ENCODE measurements at places on chromosomes 7 and 10.

- peak; percentile 63 for DNase-seq
Measured at GRCh38 chr7:80783678-80784327, 135.0 kb downstream of the SEMA3C start.

DNA sequence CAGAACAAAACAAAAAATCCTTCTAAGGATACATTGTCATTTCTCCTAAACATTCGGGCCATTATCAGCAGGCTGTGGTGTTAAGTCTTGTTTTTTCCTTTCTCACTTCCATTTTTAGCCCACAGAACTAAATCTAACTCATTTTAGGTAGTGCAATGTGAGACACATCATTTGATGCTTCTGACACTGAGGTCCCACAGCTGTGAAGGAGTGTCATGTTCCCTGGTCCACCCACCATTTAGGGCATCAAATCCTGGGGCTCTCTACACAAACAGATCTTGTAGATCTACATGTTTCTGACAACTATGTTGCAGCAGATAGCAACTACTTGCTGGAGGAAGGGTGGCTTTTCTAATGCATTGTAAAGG is 232.5 kb upstream of the IGFBP3 start:
- no peak for DNase-seq

- peak; percentile 54 for DNase-seq
Measured at GRCh38 chr10:99329554-99330346, 594 bp downstream of the CNNM1 start.

GRCh38 chr10:110648692-110649346 is 4.7 kb downstream of the RBM20 start:
- DNase-seq, result no peak

DNA sequence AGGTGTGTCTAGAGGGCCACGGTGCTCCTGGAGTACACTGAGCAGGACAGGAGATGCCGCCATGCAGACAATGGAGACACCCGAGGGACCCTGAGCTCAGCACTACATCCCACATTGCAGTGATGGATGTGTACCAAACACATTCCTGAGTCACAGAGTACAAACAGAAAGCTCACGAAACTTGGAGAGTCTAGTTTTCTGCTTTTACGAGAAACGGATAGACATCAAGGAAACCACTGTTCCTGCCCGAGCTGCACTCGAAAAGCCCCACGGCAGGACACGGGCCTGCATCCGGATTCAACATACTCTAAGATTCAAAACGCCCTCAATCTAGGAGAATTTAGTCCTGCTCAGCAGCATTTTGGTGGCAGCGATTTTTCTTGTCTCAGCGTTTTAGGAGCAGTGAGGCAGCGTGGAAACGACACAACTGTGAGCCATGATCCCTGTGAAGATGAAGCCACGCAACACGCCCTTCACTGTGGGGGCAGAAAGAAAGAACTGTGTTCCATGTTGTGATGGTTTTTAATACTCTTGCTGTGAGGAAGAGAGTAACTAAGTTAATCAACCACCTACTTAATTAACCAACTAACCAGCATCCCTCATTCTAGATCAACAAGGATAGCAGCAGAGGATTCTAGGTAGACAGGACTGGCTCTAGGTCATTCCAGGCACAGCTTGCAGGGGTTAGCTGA is 3.2 kb downstream of the TNS3 start:
- no peak for DNase-seq

- DNase-seq, result peak; percentile 87
Measured at GRCh38 chr7:7564323-7564780, 2.3 kb upstream of the MIOS start.

GRCh38 chr7:133186060-133186459 is 66.8 kb upstream of the EXOC4 start:
- no peak for DNase-seq

DNA sequence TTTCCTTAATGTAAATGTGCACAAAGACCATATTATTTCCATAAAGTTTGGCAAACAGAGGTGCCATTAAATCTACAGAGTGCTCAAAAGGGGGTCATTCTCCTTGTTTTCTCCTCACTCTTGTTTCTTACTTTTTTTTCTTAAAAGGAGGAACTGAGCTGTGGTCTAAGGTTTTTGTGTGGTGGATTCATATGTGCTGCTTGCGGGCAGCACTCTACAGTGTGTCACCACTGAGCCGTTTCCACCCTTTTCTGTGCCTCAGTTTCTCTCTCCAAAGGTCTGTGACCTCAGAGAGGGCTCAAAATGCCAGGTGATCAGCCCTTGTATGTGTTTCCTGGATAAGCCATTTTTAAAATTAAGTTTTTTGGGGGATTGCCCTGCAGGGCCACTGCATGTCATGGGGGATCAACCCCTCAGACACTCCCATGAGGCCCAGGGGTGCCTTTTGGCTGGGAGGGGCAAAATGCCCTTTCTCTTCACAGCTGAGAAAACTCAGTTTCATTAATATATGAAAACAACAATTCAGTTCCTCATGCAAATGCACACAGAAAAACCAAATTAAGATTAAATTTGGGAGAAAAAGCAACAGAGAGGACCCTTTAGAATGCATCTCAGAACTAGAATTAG is 56.9 kb upstream of the VOPP1 start:
- DNase-seq, result no peak

DNA sequence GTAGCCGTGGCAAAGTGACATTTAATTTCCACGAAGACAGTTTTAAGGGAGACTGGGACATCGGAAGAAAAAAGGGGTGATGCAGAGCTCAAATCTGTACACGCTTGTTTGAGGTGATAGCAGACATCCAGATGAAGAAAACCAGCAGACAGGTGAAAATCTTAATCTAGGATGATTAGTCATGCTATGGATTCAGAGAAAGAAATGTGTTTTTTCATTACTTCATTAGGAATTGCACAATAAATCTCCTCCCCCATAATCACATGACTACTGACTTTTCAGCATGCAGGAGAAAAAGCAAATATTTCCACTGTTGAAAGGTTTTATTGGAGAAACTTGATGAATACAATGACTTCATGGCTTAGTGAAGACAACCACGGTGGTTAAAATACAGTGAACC is 2.5 kb downstream of the NUDT5 start:
- DNase-seq, result peak; percentile 68

DNA sequence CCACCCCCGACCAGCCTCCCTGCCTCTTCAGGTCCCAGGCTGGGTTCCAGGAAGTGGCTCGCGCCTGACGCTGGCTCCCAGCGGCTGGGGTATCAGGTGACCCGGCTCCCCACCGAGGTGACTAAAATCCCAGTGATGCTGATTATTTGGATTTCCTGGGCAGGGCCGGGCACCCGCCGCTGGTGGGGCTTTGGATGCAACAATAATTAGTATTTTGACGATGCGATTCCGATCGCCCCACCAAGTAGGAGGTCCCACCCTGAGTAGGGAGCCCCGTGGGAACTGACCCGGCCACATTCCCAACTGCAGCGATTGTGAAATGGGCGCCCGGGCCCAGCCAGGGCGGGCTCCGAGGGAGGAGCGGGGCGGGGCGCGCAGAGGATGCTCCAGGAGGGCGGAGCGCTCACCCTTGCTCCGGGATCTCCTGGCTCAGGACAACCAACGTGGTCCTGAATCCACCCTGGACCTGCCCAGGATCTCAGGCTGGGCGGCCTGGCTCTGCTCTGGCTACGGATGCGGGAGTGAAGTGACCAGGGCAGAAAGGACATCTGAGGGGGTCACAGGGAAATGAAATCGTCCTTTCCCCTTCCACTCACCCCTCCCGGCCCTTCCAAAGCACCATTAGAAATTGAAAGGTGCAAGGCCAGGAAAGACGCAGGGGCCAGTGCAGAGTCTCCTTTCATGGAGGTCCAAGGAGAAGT is 32.6 kb downstream of the DUSP5 start:
- peak; percentile 88 for DNase-seq

GRCh38 chr10:74822101-74822500 is 4.3 kb upstream of the KAT6B start:
- DNase-seq, result no peak

GRCh38 chr7:69748530-69748929 is 150.3 kb downstream of the AUTS2 start:
- peak; percentile 40 for DNase-seq

DNA sequence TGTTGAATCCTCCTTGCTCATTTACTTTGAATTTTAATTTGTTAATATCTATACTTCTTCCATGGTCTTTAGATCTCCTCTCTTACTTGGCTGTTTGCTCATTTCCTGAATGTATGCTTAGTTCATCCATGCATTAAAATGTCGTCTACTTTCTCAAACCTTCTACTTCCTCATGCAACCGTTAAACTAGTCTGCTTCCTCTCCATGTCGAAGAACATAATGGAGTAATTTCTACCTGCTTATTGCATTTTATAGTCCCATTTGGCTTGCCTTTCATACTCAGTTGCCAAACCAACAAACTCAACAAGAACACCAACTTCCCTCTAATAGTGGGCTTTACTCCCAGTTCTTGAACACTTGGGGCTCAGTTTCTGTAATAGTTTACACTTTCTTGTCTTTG is 43.8 kb upstream of the SEMA3D start:
- DNase-seq, result no peak

DNA sequence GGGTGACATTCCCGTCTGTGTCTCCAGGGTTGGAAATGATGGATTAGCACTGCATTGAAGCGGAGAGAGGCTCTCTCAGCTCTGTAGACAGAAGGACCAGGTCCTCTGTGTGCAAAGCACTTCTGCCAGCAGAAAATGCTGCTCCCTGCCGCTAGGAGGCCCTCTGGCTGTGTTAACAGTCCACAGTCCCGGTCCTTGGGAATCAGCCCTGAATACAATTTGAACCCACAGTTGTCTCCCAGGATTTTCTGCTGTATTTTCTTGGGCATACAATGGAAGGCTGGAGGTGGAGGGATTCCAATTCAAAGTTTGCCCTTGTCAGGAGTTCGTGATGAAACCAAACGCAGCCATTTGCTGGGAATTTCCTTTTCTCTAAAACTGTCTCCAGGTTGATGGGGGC is 205.2 kb downstream of the GLRX3 start:
- DNase-seq, result no peak

DNA sequence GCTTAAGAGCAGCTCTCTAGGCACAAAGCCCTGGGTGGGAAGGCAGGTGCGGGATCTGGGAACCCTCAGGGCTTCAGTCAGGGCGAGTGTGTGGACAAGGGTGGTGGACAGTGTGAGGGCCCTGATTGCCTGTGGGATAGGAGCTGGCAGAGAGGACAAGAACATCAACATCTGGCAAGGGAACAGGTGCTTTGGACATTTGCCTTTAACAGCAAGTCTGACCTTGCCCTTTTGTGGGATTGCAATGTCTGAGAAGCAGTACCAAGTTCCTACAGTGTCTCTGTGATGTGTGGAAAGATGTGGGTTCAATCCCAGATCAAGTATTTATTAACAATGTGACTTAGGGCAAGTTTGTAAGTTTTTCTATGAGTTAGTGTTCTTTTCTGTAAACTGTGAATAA is 46.7 kb downstream of the TFAM start:
- DNase-seq, result no peak

DNA sequence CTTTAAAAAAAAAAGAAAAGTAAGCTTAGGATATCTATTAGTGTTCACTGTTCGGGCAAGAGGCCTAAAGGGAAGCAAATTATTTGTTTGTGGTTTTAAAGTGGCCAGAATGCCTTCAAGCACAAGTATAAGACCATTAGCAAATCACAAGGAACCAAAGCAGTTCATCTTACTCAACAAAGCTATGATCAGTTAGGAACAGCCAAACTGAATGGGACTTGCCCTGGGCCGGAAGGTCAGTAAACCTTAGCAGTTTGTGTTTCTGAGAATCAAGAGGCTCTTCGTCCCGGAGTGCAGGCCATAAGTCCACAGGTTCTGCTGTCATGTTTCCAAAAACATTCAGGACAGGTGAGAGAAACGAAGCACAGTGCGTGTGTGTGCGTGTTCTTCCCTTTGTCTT is 4.5 kb downstream of the FBXW4 start:
- no peak for DNase-seq

GRCh38 chr7:107958764-107959526 is 44.0 kb downstream of the LAMB1 start:
- peak; percentile 78 for DNase-seq

DNA sequence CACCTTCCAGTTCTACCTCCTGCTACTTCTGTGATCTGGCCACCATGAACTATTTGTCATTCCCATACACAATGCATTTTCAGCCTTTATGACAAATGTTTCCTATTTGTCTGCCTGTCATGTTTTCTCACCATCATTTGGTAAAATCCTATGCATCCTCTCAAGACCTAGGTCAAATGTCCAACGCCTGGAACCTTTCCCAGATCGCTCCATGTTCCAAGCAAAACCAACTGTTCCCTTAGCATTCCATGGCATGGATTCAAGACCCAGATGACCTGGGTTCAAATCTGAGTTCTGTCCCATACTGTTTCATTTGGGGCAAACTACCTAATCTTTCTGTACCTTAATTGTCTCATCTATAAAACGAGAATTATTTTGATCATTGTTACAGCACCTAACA is 98.9 kb downstream of the USP6NL start:
- no peak for DNase-seq

DNA sequence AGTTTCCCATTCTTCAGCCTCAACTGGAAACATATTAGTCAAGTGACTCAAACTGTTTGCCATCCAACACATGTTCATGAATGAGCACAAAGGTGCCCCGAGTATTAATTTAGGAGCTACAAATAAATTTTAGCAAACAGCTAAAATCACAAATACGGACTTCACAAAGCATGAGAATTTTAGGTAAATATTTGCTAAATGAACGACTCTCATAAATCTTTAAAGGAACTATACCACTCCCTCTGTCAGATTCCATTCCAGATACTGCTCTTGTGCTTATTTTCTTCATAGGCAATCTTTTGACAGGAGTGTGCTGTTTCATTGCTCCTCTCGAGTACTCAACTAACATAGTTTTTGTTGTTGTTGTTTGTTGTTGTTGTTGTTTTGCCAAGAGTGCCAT is 330.9 kb downstream of the PARD3 start:
- no peak for DNase-seq

DNA sequence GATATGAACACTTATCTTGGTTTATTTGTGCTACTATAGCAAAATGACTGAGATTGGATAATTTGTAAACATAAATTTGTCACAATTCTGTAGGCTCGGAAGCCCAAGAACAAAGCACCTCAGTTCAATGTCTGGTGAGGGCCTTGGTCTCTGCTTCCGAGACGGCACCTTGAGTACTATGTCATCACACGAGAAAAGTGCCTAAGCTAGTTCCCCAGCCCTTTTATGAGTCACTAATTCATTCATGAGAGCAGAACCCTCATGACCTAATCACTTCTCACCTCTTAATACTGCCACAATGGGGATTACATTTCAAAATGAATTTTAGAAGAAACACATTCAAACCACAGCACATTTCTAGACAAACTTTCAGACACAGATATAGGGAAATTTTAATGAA is 52.0 kb upstream of the PRSS1 start:
- DNase-seq, result no peak

DNA sequence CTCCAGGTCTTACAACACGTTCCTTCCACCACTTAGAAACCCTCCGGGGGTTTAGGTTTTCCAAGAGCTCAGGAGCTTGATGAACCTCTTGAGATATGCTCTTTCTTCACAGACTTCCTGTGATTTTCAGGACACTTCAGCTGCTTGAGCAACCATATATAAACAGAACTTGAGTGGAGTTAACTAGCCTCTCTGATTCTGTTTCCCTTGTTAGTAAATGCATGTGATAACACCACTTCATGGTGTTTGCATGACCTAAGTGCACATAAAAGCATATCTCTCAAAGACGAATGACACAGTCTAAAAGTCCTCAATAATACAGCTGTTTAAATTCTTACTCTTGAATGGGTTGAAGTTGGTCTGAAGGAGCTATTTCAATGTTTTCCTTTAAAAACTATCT is 9.9 kb downstream of the PRR15 start:
- no peak for DNase-seq

- DNase-seq, result peak; percentile 73
Measured at GRCh38 chr10:31121757-31122577, 90.3 kb upstream of the ZNF438 start.

Measured in adipocyte (in vitro differentiated cells).